SK-N-MC (cell line): ENCODE measurements at places on chromosomes 7 and 10.

GRCh38 chr7:32559480-32559879 lies 64.2 kb downstream of the AVL9 start:
- no peak for DNase-seq

DNA sequence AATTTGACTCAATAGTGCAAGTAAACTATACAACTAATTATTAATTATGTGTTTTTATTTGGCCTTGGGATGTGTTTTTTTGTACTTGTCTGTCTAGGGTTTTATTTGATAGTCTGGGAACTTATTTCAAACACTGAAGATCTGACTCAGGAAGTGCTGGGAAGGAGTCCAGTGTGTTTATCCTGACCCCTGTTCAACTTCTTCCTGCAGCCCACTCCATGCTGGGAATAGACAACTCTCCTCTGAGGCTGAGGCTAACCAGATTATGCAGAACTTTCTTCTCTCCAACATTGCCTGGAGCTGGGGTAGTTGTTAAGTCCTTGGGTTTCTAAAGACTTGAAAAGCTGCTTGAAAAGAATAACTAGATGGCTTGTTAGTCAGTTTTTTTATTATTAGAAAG lies 6.9 kb downstream of the CISD1 start:
- no peak for DNase-seq

GRCh38 chr10:31744025-31744424 lies 184.6 kb downstream of the ARHGAP12 start:
- no peak for DNase-seq

DNA sequence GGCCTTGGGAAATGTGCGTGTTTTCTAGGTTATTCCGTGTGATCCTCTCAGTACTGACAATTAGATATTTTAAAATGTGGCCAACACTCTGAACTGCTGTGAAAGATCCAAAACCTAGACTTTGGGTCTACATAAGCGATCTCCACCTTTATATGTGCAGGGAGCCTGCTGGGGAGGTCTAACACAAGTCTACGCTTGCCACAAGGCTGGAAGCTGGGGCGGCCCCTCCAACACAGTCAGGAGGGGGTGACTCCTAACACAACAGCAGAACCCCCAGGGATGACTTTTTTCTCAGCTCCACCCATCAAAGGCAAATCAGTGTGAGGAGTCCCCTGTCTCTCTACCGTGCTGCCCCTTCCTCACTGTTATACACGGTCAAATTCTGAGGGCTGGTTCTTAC lies 202.6 kb downstream of the COBL start:
- DNase-seq, result no peak

- DNase-seq, result no peak
These were observed 122.3 kb upstream of the LYZL2 start for GRCh38 chr10:30751678-30752331.

DNA sequence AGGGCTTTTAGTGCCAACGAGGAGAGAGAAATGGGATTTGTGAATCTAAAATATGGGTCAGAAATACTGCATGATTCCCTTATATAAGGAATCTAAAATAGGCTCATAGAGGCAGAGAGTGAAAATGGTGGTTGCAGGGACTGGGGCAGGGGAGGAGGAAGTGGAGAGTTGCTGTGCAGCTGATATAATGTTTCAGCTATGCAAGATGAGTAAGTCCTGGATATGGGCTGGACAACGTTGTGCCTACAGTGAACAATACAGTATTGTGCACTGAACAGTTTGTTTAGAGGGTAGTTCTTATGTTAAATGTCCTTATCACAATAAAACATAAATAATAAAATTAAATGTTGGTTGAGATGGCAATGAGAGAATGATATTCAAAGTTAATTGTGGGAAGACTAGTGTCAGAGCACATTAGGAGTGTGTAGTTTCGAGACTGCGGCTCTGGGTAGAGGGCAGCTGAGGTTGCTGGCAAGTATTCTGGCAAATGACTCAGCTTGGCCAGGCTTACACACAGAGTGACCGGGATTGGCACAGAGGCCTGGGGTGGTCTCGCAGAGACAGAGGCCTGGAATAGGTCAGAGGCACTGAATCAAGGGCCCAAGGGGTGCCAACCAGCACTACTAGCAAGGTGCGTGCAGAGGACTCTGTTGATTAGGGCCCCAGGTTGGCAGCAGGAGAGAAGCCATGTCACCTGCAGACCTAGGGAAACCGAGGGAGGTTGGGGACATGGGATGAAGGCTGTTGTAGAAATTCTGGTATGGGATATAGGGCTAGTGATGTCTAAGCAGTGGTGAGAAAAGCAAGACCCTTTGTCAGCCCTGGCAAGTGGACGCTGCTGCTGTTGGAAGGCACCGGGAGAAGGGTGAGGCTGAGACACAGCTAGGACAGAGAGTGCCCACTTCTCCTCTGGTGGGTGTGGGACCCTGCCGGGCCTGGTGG lies 2.8 kb upstream of the DEPP1 start:
- no peak for DNase-seq

DNA sequence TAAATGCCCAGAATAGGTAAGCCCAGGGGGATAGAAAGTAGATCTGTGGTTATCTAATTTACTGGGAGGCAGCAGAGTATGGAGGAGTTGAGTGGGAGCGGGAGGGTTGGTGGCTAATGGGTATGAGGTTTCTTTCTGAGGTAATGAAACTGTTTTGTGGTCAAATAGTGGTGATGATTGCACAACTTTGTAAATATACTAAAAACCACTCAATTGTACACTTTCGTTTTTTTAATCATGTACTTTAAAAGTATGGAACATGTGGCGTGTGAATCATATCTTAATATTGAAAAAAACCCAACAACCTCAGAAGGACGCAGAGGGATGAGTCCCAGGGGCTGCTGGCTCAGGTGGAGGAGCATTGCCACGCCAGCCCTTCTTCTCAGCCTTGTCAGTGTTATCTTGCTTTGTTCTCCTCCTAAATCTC lies 118.1 kb downstream of the WDR11 start:
- DNase-seq, result no peak

DNA sequence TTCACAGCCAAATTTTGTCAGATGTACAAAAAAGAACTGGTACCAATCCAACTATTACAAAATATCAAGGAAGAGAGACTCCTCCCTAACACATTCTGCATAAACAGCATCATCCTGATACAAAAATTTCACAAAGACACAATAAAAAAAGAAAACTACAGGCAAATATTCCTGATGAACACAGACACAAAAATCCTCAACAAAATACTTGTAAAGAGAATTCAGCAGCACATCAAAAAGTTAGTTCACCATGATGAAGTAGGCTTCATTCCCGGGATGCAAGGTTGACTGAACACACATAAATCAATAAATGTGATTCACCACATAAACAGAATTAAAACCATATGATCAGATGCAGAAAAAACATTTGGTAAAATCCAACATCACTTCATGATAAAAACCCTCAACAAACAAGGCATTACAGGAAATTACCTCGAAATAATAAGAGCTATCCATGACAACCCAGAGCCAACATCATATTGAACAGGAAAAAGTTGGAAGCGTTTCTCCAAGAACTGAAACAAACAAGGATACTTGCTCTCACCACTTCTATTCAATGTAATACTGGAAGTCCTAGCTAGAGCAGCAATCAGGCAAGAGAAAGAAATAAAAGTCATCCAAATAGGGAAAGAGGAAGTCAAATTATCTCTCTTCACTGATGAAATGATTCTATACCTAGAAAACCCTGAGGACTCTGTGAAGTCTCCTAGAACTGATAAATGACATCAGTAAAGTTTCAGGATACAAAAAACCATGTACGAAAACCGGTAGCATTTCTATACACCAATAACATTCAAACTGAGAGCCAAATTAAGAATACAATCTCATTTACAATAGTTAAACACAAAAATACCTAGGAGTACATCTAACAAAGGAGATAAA lies 223.1 kb downstream of the REEP3 start:
- no peak for DNase-seq

- DNase-seq, result no peak
These were observed 128.6 kb downstream of the WDR37 start for GRCh38 chr10:1184541-1185430.

DNA sequence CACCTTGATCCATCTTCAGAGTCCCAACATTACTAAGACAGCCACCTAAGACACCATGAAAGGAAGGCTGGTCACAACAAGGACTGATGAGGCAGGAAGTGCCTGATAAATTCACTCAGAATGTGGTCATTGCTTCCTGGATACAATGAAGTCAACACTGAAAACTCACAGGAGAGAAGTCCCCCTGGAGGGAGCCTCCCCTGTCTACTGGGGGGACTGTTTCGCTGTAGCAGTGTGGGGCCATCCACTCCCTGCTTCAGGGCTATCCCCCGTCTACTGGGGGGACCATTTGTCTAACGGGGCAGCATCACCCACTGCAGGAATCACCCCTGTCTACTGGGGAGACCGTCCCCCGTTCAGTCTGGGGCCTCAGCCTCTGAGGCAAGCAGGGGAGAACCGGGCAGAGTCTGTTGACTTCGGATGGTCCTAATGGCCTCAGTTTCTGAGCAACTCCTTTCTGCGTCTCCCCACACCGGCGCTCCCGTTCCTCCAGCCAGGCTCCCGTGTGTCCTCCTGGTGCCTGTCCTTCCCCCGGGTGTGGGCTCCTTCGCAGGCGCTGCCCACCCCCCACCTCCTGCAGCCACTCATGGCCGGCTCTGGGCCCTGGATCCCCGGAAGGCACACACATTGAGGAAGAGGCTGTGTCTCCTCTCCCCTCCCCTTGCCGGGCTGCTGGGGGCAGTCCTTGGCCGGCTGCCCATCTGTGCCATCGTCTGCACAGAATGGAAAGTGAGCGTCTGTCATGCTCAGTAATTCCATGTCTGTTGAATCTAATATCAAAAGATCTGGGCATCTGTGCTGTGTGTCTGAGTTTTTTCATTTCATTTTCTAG lies 59.9 kb upstream of the DNAJB6 start:
- DNase-seq, result no peak

DNA sequence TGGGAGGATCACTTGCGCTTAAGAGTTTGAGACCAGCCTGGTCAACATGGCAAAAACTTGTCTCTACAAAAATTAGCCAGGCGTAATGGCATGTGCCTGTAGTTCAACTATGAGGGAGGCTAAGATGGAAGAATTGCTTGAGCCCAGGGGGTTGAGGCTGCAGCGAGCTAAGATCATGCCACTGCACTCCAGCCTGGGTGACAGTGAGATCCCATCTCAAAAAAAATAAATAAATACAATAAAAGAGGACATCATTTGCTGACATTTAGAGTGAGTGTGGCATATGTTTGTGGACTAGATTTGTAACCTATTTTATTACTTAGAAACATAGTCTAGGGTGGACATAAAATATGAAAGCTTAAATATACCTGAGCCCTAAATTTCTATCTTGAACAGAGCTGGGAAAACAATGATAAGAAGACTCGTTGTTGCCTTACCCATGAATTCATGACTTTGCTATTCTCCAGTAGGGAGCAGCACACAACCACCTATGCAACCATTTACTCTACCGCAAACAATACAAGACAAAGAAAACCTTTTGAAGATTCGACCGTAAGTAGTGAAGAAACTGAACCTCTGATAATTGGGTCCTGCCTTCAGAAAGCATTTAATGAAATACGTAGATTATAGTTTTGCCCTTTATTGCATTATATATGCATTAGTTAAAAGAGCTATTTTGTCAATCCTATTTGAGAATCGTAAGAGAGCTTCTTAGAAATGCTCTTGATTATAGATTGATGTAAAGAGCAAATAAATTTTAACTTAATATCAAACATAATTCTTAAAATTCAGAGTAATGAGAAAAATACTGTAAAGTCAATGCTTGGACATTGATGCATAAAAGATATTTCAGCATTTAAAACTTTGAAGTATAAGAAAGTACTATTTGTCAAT lies 83.5 kb downstream of the GNAT3 start:
- peak; percentile 32 for DNase-seq

- no peak for DNase-seq
These were observed 241.6 kb downstream of the RAB11FIP2 start for GRCh38 chr10:117805139-117805538.

DNA sequence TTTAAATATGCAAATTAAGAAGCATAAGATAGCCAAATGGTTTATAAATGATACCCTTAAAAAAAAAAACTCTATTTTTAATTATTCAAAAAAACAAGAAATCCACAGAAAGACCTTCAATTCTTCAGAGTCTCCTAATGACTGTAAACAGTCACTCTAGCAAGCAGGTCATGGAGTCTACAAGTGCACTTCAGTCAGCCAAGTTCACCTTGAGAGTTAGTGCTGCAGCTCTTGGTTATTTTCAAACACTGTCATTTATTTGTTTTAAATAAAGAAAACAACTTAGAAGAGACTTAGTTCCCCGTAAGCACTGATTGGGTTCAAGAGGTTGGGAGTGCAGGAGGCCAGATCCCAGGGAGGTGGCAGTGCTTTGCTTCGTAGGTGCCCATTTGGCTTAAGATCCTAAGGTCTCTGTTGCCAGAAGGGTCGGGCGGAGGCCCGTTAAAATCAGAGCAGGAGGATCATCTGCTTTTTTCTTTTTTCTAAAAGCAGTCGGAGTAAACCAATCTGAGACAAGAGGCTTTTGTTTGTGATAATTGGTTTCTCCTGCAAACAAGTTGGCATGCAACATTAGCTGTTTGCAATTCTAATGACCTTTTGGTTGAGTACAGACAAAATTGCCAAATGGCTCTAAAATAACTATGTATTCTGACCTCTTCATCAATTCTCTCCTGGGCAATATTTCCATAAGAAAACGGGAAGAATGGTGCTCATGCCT lies 86.4 kb upstream of the ELMO1 start:
- no peak for DNase-seq

- peak; percentile 8 for DNase-seq
These were observed 178.3 kb downstream of the CDCA7L start for GRCh38 chr7:21767300-21767900.

DNA sequence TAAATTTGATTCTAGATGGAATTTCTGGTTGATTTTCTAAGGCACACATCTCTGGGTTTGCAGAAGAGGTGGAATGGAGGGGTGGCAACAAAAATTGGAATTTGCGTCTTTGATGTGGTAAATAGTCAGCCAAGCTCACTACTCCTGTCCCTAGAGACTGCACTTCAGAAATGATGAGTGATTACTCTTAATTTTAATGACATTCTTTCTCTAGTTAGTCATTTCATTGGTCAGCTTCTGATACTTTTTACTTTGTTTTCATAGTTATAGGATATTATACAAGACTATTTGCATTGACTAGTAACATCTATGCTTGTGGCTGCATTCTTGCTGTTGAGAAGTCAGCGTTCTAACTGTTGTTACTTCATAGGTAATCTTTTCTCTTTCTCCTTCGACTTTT lies 658.3 kb downstream of the SUGCT start:
- DNase-seq, result no peak

DNA sequence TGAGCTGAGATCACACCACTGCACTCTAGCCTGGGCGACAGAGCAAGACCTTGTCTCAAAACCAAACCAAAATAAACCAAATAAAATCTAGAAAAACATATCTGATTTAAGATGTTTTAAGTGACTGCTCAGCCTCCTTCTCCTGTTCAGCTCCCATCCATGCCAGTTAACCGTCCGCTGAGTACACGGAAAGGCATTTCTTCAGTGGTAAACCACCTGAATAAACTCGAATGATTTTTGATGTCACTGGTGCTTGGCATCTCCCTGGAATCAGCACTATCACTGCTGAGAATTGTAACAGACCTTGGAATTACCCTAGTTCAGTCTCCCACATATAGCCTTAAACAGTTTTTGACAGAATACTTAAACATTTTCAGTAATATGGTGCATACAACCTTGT lies 24.1 kb upstream of the NRCAM start:
- DNase-seq, result no peak
